CD14-positive monocyte (primary cell): ENCODE measurements at places on chromosomes 2 and 18.
A peak's percentile ranks its signal among the peaks of the same experiment; 100 is the strongest.

DNA sequence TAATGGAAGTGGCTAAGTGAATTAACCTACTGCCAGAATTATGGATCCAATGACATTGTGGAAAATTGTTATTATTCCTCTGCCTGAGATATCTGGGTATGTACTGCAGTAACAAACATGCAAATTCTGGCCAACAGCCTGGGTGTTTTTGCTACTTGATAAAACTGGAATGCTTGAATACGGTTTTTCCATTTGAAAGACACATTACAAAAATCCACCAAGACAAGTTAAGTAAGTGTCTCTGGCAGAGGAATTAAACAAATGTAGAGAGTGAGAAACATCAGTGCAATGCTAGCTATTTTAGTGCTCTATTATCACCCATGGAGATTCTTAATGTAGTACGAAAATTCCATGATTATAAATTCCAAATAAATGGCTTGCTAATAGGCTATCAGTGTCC, 312.4 kb upstream of the MEIS1 start:
- no peak for DNase-seq

GRCh38 chr2:158131483-158131912, 29.8 kb downstream of the UPP2 start:
- DNase-seq: no peak

DNA sequence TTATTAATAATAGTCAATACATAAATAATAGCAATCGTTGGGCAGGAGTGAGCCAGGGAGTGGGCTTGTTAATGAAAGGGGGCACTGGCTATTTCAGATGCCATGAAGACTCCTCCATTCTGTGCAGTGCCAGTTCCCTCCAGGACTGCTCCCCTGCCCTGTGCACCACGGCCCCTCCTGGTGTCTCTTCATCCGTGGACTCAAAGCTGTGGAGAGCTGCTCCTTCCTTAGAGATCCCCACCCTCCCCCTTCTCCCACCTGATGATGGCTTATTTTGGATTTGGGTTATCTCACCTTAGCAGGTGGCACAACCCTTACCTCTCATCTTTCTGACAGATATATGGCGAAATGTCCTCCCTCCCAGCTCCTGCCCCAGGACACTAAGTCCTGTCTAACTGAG, 3.1 kb upstream of the CELF4 start:
- DNase-seq: no peak

GRCh38 chr2:237877576-237878307, 18.3 kb downstream of the RAMP1 start:
- DNase-seq: no peak

GRCh38 chr2:199692489-199692888, 158.5 kb downstream of the FTCDNL1 start:
- no peak for DNase-seq

- no peak for DNase-seq
Measured at GRCh38 chr2:173079973-173080860, 4.6 kb downstream of the MAP3K20 start.

DNA sequence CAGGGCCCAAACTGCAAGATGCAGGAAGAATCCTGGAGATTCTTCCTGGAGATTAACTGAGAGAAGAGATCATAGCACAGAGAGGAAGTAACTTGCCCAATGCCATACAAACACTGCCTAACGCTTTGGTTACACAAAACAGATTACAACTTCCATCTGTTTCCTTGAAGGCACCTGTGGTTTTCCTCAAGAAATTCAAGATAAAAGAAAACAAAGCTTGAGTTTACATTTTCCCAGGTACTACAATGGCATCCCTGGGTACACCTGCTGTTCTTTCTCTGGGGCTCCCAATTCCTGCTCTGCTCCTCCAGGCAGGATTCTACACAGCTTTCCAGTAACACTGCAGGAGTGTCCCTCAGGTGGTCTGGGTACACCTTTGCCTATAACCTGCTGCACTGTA, 781.9 kb upstream of the ID2 start:
- DNase-seq: no peak

- no peak for DNase-seq
Measured at GRCh38 chr2:80971-81736, 34.8 kb upstream of the FAM110C start.

DNA sequence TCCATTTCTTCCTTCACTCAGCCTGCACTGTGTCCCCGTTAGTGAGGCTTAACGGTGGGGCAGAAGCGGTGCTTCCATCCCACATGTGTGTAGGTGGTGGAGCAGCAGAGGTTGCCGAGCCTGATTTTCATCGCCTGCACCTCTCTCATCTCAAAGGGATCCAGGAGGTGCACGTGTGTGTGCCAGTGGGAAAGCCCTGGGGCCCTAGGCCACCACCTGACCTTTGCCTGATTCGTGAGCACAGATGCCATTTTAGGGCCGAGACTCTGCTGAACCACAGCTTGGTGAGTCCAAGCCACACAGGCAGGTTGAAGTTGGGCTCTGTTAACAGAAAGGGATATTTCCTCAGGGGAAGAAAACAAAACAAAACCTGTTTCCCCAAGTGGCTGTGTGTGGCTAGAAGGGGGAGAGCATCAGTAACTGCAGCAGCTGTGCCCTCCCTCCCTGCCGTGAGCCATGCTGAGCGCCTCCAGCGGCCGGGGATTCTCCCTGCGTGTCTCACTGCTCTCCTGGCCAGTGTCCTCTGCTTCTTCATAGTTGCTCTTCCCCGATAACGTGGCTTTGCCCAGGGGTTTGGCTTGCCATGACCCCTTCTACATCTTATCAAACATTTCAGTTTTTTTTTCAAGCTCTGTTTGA, 81.5 kb downstream of the MAPRE2 start:
- DNase-seq: no peak

DNA sequence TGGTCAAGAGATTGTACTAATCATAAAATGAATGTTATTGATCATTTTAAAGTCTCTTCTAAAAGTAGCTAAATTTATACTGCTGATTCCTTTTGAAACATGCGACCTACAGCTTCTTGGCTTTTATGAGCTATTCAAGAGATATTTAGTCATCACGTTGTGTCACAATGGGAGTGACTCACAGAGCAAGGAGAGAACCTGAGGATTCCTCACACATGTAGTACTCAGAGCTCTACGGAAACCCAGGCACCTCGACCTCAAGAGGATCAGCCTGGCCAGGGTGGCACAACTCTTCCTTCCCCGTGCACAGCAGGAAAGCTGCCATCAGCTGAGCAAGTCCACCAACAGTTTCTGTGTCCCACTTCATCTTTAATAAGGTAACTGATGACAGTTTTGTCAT, at the start of gene DHRS9:
DHRS9 (plus strand) TSS at position 223 of the 400 bp plus-strand sequence. CDS start 12,019 bp downstream, outside the sequence.
- DNase-seq: peak; percentile 98

- no peak for DNase-seq
Measured at GRCh38 chr2:163264341-163264740, 425.8 kb upstream of the KCNH7 start.

- DNase-seq: no peak
Measured at GRCh38 chr2:14602309-14602708, 30.2 kb upstream of the LRATD1 start.

GRCh38 chr18:78984941-78985784, 5.5 kb downstream of the SALL3 start:
- no peak for DNase-seq

- no peak for DNase-seq
Measured at GRCh38 chr2:21314322-21314835, 190.6 kb downstream of the TDRD15 start.

DNA sequence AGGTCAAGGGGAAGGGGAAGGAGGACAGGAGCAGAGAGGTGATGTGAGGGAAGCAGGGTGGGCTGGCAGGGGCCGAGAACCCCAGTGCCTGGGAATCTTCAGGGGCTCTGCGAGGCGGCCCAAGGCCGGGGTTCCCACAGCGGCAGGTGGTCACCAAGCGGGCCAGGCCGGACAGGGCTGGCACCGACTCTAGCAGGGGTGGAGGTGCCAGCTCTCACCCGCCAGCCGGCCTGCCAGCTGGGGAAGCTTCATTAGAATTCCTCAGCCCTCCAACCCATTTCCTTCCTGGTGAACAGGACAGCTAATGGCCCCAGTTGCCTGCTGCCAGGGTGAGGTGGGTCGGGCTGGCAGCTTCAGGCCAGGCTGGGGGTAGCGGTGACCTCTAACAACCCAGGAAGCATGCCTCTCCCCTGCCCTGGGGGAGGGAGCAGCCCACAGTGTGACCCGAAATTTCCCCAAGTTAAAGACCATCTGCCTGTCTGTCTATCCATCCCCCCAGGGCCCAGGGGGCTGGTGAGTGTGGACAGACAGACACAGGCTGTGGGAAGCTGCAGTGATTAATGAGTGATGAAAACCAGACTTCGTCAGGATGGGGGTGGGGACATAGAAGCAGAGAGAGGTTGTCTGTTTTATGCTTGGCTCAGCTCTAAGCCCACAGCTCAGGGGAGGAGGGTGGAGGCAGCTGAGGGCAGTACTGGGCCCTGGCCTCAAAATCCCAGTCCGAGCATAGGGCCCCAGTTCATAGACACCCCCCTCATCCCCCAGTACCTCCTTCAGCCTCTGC, 144.1 kb downstream of the ZFP36L2 start:
- no peak for DNase-seq

DNA sequence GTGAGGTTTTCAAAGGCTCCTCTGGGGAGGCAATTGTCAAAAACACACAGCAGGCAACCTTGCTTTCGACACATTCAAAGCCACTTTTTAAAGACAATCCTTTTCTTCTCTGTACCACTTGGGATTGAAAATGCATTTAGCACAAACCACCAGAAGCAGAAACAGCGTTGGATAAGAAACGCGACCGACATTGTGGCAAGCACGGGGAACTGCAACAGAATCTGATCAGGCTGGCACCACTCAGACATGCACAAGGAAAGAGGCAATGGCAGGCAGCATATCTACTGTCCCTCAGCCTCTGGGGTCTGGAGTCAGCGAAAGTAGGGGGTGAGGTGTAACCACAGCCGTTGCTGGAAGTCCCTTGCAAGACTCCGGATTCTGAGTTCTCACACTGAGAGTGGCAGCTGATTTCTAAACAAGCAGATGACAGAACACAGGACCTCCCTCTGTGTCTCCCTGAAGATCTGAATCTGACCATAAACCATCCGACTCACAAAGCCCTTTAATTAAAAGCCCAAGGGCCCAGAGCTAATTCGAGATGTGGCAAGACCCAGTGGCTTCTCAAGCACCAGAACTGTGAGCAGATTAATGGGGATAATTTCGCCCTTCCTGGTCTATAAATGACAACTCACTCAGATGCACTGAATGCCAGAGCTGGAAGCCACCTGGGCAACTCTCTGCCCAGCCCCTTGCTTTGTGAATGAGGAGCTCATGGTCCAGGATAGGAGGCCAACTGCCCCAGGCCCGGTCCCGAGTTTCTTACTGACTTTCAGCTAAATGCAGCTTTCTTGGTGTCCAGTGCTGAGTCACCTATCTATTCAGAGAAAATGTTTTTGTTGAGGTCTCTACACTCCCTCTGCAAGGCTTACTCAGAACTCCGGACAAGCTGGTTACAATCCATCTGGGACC, 29.6 kb downstream of the CYRIA start:
- peak; percentile 54 for DNase-seq

GRCh38 chr2:20444993-20445910, 1.6 kb upstream of the RHOB start:
- no peak for DNase-seq

DNA sequence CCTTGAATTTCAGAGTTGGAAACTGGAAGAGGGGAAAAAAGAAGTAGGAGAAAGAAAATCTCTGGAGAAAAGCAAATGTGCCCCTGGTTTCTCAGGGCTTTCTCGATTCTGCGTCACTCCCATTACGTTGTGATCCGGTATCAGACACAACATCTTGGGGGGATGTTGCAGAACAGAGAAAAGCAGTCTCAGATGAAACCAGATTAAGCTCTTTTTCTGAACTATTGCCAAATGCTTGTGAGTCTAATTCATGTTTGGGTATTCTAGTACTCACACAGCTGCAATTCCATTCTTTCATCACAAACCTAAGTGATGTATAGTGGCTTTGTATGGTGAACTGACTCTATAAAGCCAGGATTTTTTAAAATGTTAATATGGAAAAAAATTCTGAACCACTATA, 233.2 kb downstream of the TCF4 start:
- no peak for DNase-seq

GRCh38 chr2:139916822-139917221, 1136.6 kb upstream of the NXPH2 start:
- no peak for DNase-seq

GRCh38 chr2:70089983-70090525, 2.8 kb downstream of the PCBP1 start:
- no peak for DNase-seq

DNA sequence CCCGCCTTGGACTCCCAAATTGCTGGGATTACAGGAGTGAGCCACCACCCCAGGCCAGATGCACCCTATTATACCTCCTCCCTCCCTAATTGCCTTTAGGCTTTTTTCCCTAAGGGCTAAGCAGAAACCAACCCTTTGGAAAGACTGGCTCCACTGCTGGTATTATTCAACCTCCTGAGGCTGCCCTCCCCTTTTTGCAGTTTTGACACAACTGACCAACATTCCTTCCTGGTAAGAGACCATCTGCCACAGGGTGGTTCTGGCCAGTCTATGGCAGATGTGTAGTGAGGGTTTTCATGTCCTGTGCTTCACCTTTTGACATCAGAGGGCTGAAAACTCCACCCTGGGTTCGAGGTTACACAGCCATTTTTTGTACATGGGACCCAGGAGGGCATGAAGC, 1785.3 kb upstream of the CELF4 start:
- DNase-seq: no peak

- DNase-seq: no peak
Measured at GRCh38 chr2:241947876-241948275, 78.3 kb downstream of the RTP5 start.

GRCh38 chr2:223787358-223787757, 50.0 kb downstream of the AP1S3 start:
- DNase-seq: no peak

- DNase-seq: no peak
Measured at GRCh38 chr2:106053581-106053980, 140.5 kb downstream of the UXS1 start.

DNA sequence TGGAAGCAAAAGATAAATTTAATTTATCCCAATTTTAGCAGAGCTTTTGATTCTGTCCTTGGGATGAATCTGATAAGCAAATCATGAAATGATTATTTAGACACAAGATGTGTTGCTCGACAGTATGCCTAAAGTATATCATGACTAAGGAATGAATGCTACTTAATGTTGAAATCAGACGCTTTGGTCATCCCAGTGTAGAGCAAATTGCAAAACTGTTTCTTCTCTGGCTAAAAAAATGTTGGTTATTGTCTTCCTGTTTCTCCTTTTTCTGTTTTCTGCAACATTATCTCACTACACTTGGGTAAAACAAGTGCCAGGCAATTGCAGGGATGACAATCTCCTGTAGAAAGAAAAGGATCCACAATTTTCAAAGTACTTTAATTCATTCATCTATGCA, 66.4 kb downstream of the BABAM2 start:
- peak; percentile 87 for DNase-seq

DNA sequence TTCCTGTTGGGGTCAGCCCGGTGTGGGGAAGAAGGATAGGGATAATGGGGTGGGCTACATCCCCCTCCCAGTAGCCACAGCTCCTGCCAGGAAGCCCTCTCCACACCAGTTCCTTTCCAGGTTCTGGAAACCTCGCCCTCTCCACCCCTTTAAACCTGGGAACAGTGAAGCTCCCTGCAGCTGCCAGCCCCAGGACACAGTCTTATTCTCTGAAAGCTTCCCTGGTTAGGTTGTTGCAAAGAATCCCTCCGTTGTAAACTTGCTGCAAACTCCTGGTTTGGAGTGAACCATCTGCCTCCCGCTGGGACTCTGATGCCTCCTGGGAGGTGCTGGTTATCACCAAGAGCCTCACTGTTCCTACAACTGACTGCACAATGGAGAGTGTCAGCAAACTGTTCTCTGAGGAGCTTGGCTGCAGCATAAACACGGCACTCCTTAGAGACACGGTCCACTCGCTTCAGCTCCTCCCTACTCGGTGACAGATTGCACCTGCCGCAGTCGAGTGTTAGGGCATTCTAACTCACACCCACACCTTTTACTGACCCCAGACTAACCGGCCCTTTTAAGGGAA, 261.8 kb upstream of the RAB6C start:
- no peak for DNase-seq
